ENCODE measurements at places on chromosomes 4 and X.

DNA sequence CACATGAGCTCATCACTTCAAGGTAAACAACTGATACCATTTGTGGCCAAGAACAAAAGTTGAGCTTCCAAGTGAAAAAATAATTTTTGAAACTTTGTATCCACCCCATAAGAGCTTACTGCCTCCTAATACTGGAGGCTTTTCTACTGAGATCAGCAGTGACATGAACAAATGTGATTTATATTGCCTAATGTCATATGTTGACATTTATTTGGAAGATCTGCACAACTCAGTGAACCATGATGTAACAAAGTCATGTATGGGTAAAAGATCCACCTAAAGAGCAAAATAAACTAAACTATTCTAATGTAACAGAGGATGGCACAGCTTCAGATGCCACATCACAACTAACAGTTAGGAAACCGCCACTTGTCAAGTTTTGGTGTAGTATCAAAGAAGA is 65.8 kb downstream of the AFAP1 start:
- no peak for DNase-seq

GRCh38 chrX:132443196-132444135 is 45.4 kb downstream of the MBNL3 start:
- DNase-seq = no peak

GRCh38 chr4:115310641-115311040 is 197.2 kb upstream of the NDST4 start:
- no peak for DNase-seq

DNA sequence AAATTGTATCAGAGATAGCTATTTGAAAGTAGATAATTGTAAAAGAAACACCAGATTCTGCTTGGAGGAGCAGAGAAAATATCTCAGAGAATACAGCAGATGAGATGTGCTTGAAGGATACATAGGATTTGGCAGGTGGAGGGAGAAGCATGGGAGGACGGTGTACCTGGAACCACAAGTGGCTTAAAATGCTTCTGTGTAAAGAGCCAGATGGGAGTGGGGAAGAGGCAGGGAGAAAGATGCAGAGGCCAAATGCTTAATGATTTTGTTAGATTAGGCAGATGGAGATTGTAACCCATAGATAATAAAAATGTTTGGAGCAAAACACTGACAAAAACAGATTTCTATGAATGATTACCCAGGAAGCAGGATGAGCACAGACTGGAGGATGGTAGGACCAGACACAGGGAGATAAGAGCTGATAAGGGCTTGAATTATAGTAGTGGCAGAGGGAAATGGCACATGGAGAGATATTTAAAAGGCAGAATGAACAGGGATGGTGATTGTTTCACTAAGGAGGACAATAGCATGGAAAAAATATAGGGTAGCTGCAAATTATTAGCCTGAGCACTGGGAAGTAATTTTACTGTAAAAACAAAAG is 145.7 kb upstream of the TBC1D9 start:
- no peak for DNase-seq

DNA sequence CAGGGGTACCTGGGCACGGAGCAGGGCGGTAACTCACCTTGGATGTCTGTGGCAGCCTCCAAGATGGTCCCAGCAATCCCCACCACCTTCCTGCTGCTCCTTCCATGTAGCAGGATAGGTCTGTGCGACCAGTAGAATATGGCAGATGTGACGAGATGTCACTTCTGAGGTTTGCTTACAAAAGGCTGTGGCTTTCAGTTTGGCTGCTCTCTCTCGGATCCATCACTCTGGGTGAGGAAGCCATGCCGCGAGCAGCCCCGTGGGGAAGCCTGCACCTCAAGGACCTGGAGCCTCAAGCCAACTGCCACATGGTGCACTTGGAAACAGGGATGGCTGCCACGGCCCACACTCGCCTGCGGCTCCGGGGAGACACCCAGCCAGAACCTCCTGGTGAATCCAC is 37.6 kb downstream of the WFS1 start:
- no peak for DNase-seq

- DNase-seq = no peak
Measured at GRCh38 chr4:25958110-25958509, 44.1 kb downstream of the SMIM20 start.

DNA sequence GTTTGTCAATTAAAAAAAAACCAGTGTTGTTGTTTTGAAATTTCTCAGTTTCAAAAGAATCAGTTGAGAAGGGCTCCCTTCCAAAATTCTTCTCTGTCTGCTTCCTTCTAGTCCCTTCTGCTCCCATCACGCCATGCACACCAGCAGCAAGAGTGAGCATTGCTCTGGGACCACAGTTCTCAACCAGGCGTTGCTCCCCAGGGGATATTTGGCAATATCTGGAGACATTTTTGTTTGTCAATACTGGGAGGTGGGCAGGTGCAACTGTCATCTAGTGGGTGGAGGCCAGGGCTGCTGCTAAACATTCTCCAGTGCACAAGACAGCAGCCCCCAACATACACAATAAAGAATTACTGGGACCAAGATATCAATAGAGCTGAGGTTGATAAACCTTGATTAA is 74.8 kb upstream of the EGFL6 start:
- DNase-seq = no peak

- no peak for DNase-seq
Measured at GRCh38 chrX:50721764-50722521, 92.1 kb downstream of the SHROOM4 start.

GRCh38 chrX:16665089-16665488 is 15.1 kb downstream of the S100G start:
- DNase-seq = no peak

DNA sequence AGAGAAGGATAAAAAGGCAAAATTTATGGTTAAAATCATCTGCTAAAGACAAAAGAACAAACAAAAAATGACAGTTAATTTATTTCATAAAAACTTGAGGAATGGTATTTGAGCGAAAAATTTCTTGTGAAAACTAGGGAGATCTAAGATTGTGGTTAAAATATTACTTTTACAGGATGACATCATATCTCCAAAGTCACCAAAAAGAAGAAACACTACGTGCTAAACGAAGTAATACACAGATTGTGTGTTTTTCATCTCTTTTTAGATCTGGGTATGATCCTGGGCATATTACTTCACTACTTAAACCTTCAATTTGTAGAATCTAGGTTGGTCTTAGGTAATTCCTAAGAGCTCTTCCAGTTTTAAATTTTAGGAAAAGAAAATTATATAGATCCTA is 107.7 kb downstream of the CAMK2D start:
- DNase-seq = no peak

DNA sequence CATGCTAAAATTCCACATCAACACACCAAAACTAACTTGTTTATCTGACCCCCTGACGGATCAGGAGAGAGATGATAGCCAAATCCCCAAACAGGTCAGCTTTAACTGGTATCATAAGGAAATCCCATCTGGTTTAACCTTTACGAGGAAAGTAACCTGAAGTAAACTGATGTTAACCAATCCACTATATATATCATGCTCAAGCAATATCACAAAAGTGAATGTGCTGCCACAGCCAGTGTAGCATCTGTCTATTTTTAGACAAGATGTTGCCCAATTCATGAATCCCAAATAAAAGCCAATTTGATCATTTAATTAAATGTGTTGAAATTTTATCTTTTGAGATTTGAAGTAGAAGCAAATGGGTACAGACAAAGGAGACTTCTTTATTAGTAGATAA is 44.5 kb downstream of the EGF start:
- DNase-seq = no peak

DNA sequence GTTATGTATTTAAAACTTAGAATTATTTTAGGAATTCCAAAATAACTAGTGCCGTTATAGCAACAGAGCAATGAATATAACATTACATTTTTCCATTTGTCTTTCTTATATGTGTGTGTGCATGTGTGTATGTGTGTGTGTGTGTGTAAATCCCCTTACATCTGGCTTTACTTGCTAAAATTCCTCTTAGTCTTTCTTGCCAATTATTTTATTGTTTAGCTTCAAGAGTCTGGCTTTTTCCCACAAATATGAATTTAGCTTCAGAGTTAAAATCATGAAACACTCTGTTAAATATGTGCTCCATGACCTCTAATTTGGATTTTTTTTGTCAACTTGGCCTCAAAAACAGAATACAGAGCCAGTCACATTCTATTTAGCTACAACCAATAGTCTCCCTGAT is 18.9 kb downstream of the FGF13 start:
- no peak for DNase-seq

- DNase-seq = no peak
Measured at GRCh38 chr4:123304151-123304964, 92.2 kb upstream of the SPRY1 start.

- DNase-seq = no peak
Measured at GRCh38 chr4:26822546-26822945, 38.1 kb upstream of the STIM2 start.

Data from erythroblast (primary cell).